ENCODE measurements at places on chromosomes 2 and 18.

GRCh38 chr2:151544449-151544848 lies 134.7 kb downstream of the RIF1 start:
- no peak for DNase-seq

DNA sequence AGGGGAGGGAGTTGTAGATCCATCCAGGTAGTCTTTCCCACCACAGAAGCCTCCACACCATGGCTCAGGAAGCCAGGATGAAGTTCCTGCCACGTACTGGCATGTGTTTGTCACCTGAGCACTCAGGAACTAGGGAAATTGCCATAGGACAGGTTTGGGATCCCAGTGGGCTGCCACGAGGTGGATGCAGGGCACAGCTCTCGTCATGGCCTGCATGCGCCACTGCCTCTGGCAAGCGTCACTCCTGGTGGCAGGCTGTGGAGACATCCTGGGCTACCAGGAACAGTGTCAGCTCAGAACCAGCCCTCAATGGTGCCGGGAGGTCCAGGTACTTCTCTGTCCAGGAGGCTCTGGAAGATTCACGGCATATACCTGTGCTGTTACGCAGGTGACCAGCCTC lies 3.8 kb downstream of the ARHGEF4 start:
- DNase-seq, result no peak

DNA sequence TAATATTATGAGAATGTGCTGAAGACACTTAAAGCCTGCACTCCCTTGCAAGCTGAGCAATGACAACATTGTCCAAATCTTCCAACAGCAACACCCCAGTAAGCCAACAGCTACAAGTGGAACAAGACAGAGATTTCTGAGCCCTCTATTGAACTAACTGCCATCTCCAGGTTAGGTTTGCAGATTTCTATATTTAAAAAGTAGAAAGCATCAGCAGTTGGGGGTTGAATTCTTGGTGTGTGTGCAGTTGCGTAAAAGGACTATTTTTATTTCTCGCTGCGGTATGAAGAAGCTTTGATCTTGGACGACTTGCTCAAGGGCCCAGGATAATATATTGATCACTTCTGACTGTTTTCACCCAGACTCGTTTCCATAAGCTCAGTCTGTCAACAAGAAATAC lies 106.2 kb upstream of the ZFP36L2 start:
- no peak for DNase-seq

DNA sequence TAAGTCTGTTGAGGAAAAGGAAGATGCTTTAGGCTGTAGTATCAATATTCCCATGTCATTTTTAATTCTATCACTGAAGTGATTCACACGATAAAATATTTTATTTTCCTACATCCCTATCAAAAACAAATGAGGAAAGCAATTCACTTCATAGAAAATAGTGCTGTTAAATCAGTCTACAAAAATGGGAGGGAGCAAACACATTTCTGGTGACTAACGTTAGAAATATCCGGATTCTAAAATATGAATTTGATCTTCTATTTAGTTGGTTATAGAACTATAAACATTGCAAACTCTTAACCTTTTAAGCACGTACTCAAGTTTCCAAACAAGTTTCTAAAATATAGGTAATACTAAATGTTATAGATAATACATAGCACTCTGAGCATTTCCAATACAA lies 20.8 kb downstream of the ATF2 start:
- DNase-seq, result no peak

- DNase-seq, result no peak
These were observed 45.9 kb downstream of the FAM228A start for GRCh38 chr2:24220554-24221291.

GRCh38 chr2:107197594-107198294 lies 311.8 kb upstream of the ST6GAL2 start:
- no peak for DNase-seq

All from T-helper 2 cell (primary cell).